ENCODE measurements at places on chromosomes 16 and 17.

GRCh38 chr17:8366231-8366630 is 10.3 kb downstream of the KRABD2 start:
- no peak for DNase-seq

GRCh38 chr17:40089077-40089895 is 11.1 kb downstream of the NR1D1 start:
- DNase-seq: no peak

GRCh38 chr16:22190081-22190775 is 15.8 kb upstream of the EEF2K start:
- DNase-seq: peak; percentile 100

DNA sequence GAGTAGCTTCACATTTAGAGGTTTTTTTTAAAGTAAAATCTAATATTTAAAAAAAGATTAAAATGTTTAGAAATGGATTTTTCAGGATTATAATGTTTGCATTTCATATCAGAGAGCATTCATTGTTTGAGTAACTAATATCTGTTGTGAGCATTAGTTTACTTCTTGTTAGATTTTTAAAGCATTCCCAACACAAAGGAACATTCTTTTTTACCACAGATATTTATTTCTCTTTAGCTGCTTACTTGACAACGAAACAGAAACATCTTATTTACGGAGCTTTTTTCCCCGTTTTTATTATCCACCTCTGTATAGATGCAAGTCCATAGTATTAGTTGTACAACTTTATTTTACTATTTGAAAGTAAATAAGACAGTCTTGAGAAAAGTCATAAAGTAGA is 53.0 kb downstream of the NFAT5 start:
- no peak for DNase-seq

DNA sequence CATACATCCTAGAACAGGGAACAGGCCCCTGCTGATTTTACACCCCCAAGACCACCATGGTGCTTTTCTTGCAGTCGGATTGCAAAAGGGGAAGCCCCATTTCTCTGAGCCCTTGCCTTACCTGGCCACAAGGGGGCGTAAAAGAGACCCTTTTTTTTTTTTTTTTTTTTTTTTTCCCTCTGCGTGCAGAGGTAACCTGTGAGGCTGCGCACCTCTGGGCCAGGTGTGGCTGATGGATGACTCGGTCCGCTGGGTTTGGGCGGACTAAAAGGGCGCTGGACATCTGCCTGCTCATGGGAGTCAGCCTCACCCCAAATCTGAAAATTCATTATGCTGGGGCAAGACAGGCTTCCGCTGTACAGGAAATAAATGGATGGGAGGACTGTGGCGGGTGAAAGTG is 281.0 kb downstream of the CBLN1 start:
- DNase-seq: peak; percentile 15

- DNase-seq: no peak
Observed at GRCh38 chr16:13401641-13402040, 500.2 kb downstream of the SHISA9 start.

DNA sequence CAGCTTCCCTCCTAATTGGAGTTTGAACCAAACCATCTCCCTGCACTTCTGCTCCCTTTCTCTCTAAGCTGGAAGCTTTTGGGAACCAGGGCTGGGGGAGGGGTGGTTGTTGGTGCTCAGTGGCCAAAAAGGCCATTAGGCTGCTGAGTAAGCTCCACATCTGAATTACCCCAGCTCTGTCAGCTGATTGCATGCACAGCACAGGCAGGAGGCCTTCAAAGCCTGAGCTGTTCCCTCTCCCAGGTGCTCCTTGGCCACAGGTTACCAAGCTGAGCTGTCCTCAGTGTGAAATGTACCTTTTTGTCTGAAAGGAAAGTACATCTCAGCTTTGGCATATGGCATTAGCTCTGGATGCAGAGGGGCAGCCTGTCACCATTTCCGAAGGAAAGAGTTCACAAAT is 6.2 kb upstream of the TBKBP1 start:
- DNase-seq: no peak

DNA sequence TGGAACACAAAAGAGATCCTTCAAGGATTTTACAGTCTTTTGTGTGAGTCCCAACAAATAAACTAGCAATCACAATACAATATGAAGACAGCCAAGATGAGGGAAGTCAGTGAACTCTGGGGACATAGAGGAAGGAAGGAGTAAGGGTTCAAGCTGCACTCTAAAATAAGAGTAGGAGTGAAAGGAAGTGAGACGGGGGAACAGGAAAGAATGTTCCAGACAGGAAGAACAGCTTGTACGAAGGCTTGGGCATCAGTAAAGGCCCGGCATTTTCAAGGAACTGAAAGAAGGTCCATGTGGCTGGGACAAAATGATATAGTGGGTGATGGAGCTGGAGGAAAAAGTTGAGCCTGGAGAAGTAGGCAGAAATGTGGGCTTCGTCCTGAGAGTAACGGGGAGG is 4.5 kb downstream of the CCL17 start:
- DNase-seq: no peak

GRCh38 chr17:58693751-58694150 is 1.3 kb downstream of the RAD51C start:
- no peak for DNase-seq

GRCh38 chr16:72291121-72291520 is 119.2 kb upstream of the PMFBP1 start:
- no peak for DNase-seq

DNA sequence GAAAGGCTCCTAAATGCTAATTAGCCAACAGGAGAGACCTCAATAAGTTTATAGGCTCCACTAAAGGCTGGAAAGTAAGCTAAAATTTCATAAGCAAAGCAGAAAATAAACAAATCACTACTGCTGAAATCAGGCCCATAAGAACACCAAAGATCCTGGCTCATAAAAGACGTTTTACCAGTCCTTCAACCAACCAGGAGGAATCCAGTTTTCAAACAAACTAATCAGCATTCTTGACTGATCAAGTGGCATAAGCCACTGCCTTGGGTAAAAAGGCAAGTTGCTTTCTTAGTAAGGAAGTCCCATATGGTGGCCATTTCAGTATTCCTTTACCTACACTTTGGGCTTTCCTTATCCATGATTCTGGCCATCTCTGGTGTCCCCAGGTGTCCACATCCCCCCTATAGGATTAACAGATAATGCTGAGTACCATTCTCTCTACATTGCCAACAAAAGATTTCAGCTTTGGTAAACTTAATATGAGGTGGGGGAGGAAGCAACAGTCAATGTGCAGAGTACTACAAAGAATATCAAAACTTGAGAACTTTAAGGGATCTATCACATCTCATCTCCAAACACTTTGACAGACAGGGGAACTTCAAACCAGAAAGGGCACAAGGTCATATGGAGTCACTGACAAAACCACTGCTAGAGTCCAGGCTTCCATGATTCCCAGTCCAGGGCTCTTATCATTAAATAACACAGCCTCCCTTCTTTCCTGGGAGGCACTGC is 1.3 kb downstream of the TOM1L2 start:
- DNase-seq: no peak

Data from NCI-H510A treated with DMSO at 0.1 percent for 48 hours (cell line).